ENCODE measurements at places on chromosomes 4 and X. TPM values are rescaled to one million over a fixed set of nuclear protein-coding genes. Genes with fewer than 3 reads are reported as not detected.

ASB12 gene
- 0.21 TPM for total RNA-seq

ZBTB49 gene
- 8.2 TPM for total RNA-seq

TECRL gene
- total RNA-seq, result 4.5 TPM

CAPN6 gene
- 52.4 TPM for total RNA-seq

IBSP gene
- total RNA-seq, result not detected

PASD1 gene
- total RNA-seq, result not detected

SERTM2 gene
- 0.37 TPM for total RNA-seq

ALAS2 gene
- 46.9 TPM for total RNA-seq

TLR6 gene
- 8.8 TPM for total RNA-seq

CD40LG gene
- total RNA-seq, result not detected

HTN1 gene
- total RNA-seq, result not detected

SOD3 gene
- total RNA-seq, result 27.1 TPM

CCKAR gene
- 0.26 TPM for total RNA-seq

SLC49A3 gene
- total RNA-seq, result 2.1 TPM

GYPB gene
- total RNA-seq, result 5.8 TPM
